ENCODE measurements at places on chromosomes 6 and 20.

GRCh38 chr6:11232770-11233626 lies 530 bp upstream of the NEDD9 start:
- DNase-seq: peak; percentile 39

DNA sequence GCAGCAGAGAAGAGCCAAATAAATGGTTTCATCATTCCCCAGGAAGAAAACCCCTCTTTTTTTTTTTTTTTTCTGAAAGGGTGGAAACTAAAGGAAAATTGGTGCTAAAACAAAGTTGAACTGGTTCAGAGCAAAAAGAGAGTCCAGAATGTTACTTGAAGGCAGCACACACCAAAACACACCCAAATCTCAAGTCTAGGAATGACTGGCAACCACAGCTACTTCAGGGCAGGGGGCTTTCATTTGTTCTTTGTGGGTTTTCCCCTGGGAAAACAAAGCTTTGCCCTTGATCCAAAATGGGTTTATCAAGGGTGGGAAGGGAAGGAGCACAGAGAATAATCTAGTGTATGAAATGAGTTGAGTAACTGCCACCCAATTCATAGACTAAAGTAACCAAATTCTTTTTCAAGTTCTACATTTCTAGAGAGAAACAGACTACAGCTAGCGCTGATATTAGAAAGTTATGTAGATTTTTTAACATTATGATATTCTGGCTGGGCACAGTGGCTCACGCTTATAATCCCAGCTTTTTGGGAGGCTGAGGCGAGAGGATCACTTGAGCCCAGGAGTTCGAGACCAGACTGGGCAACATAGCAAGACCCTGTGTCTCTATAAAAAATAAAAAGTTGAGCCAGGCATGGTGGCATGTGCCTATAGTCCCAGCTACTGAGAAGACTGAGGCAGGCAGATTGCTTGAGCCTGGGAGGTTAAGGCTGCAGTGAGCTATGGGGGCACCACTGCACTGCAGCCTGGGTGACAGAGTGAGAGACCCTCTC lies 119.8 kb downstream of the NFATC2 start:
- no peak for DNase-seq

- no peak for DNase-seq
Measured at GRCh38 chr6:37106982-37107491, 62.9 kb upstream of the PIM1 start.

DNA sequence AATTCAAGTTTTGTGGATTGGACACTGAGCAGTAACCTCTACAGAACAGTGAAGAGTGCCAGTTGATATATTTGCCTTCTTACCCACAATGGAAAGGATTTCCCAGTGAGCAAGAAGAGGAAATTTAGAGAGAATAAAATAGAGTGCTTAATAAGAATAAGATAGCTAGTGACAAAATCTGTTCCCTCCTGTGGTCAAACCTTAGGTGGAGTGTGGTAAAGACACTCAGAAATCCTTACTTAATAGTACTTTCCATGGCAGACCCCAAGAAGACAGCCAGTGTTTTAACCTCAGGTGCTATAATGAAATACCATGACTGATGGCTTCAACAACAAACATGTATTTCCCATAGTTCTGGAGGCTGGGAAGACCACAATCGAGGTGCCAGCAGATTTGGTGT lies 108.4 kb upstream of the TNFAIP3 start:
- DNase-seq: no peak

DNA sequence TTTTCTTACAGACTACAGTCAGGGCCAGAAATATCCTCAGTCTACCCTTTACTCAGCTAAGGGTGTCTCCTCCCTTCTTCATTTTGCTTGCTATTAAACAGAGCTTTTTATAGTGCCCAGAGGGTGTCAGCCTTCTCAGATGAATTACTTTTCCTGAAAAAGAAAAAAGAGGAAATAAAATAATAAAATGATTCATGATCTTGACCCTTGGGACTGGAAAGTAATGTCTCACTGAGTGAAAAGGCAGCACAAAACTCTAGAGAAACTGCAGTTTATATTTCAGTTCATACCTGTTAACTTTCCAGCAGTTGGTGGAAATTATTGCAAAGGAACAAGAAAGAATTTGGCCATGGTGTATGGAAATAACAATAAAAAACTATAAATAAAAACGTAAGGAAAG lies 170.6 kb downstream of the IBTK start:
- DNase-seq: no peak
